ENCODE measurements at places on chromosomes 7 and 10.

DNA sequence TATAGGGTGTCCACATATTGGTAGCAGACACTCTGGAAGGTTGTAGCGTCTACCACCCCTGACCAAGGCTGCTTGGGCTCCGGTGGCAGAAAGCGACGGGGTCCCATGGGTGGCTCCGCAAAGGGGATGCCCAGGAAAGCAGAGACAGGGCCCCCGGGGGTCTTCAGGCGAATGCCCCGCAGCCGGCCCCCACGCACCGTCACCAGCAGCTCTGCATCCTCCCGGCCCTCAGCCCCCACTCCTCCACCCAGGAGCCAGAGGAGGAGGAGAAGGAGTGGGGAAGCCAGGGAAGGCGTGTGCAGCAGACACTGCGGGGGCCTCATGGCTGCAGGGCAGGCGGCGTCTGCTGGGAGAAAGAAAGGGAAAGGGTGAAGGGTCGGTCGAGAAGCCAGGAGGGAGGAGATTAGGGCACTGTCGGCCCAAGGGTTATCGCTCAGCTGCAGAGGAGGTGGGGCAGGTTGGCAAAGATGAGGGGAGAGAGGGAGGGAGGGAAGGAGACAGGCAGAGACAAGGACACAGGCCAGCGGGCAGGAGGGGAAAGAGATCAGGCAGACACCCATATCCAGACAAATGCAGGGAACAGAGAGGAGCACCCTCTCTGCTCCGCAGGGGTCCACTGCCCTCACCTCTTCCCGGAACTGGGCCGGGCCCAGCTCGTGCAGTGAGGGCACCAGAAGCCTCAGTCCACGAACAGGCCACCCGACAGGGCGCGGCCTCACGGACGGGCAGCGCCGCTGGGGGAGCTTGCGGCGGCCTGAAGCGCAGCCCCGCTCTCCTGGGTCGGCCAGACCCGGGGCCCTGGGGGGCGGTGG is 1.6 kb downstream of the ACHE start:
- DNase-seq = no peak

DNA sequence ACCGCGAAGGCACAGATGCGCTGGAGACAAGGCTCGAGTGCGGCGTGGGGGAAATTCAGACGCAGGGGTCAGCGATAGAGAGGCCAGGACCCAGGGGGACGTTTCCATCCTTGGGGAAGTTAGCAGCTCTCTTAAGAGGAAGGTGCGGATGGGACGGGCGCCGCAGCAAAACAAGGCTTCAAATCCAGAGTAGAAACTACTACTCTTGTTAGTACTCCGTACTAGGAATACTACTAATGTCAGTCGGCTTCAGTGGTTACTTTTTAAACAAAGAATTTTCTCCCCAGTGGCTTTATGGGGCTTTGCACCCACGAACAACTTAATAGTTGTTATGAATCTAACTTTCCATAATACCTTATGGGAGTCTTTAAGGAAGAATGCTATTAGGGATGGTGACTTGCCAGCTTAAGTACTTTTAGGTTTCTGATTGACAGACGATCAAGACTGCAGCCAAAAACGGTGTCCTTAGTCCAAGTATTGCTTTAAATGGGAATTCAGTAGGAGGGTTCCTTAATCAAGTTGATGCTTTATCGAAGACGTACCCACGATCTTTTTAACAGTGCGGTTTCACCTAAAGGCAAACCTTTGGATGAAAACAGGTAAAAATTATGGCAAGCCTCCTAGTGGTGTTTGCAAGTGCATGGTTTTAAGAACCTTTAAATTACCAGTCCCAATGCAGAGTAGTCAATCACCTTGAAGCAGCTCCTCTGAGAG is 812 bp upstream of the IDE start:
- peak; percentile 35 for DNase-seq

GRCh38 chr7:37149051-37149772 is 299.5 kb downstream of the ELMO1 start:
- no peak for DNase-seq

DNA sequence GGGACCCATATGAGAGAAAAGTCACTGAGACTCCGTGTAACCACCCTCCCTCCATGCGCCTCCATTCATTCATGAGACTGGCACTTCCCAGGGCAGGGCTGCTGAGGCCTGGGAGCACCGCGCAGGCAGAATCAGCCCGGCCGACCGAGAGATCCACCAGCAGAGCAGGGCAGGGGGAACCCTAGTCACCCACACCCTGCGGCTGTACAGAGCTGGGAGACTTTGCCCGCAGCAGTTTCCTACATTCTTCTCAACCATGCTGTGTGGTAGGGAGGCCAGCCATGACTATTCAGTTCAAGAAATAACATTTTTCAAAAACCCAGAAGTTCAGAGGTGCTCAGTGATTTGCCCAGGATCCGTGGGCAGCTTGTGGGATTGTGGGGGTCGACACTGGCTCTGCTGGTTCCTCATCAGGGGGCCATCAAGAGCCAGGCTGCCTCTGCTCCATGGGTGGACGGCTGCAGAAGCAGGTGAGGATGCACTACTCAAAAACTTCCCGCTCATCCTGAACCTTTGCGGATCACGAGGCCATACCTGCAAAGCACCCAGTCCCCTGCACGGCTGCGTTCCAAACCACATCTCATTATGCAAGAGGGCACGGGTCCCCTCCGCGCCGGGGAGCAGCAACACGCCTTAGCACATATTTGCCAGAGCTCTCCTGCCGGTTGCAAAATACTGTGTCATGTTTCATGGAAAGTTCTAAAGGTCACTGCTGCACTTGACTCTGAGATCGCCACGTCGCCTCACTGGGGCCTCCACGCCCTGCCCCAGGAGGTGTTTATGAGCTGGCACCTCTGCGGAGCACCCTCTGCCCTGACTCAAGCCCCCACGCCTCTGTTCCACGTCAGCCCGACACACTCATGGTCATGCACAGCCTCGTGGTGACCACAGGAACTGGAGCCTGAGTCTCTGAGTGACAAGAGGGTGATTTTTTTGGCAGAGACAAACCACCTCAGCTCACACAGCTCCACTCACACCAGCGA is 132.0 kb downstream of the PRKAG2 start:
- peak; percentile 94 for DNase-seq

- no peak for DNase-seq
These were observed 89.2 kb downstream of the ADCY1 start for GRCh38 chr7:45663167-45663921.

DNA sequence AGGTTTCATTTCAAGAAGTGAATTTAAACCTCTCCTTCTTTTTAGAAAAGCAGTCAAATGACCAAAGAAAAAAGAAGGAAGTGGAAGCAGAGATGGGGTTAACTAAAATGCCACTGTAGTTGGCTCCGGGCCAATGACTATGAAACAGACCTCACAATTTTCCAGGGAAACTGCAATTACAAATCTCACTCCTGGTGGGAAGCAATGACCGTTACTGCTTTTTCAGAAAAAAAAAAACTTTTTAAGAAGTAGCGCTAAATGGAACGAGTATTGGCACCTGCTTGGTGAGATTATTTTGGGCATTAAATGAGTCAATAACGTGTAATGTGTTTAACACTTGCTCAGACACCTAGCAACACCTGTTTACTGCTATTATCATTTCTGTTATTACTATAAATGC is 1.2 kb downstream of the SFRP4 start:
- no peak for DNase-seq

DNA sequence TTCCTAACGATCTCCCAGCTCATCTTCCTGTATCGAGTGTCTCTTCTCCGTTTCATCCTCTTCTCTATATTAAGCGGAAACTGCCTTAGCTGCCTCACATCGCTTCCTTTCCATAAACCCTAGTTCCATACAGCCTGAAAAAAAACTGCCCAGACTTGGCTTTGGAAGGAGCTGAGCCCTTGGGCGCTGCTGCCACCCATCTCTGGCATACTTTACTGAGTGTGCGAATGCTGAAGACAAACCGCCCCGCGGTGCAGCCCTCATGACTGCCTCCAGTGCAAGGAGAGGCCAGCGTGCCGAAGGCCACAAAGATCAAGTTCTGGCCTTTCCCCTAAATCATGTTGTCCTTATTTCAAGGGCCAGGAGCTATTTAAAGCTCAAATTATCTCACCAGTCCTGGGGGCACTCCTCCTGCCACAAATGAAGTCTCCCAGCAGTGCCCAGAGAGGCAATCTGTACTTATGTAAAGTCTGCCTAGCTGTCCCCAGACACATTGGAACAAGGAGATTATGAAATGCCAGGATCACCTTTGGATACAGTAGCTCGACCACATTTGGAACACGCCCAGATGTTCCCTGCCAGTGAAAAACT is 25.2 kb downstream of the YWHAG start:
- no peak for DNase-seq

Measured in LoVo (cell line).